ENCODE measurements at places on chromosomes 6 and 20.

GRCh38 chr20:20012541-20012940 is 4.6 kb upstream of the NAA20 start:
- no peak for DNase-seq

- DNase-seq = no peak
Measured at GRCh38 chr20:44656448-44656847, 4.9 kb upstream of the ADA start.

GRCh38 chr6:153207617-153208016 is 76.5 kb upstream of the RGS17 start:
- DNase-seq = no peak

DNA sequence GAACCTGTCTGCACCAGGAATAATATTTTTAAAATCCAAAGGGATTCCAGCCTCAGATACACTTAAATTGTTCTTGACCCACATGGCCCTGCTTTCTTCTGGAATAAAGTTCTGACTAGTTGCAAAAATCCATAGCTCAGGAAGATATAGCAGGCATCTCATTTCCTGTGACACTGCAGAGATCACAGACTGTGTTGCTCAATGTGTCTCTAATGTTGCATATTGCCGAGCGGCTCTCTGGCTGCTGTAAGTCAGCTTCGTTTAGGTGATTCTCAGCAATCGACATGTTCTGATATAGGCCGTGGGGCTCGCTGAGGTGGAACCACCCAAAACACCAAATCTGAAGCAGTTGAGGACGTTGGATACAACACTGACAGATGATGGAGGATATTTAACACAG is 498.3 kb upstream of the AGPAT4 start:
- no peak for DNase-seq

DNA sequence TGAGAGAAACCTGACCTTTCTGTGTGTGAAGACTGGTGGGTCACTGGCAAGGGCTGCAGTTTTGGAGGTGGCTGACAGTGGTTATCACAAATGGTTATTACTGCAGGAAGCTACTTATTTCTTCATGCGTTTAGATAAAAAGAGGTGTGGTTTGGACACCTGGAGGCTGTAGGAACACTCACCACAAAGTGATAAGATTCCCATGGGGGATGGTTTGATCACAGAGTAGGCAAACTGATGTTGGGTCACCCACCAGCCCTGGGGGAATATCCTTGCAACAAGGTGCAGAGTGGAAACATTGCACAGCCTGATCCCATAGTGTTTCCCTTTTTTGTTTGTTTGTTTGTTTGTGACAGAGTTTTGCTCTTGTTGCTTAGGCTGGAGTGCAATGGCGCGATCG is 33.9 kb upstream of the RNGTT start:
- DNase-seq = no peak

DNA sequence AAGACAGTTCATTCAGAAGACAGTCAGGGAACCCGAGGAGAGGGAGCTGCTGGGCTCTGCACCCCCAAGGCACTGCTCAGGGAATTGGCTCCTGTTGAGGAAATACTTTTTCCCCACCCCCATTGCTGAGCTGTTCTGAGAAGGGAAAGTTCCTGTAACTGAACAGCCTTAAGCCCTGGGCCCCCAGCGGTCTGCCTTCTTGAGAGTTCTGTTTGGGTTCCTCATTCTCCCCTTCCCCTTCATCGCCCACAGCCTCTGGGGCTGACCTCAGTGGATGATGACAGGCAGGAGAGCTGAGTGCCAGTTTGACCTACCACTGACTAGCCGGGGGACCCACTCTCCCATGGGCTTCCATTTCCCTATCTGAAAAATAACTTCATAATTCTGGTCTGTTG is 10.7 kb downstream of the HCK start:
- peak; percentile 57 for DNase-seq

DNA sequence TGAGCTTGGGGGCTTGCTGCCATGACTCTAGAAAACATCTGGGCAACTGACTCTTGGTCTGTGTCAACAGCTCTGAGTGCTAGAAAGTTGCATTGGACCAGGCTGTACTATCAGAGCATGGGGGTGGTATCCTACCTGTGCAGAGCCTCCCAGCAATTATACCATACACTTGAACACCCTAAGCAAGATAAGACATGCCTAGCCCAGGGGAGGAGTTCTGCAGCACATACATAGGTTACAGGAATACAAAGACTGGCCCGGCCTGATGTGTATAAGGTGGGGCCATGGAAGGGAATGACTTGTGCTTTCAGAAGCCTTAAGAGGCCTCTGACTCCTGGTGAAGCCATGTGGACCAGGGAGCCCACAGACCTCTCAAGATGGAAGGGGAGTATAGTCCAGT is 11.4 kb upstream of the MOCS1 start:
- DNase-seq = no peak

DNA sequence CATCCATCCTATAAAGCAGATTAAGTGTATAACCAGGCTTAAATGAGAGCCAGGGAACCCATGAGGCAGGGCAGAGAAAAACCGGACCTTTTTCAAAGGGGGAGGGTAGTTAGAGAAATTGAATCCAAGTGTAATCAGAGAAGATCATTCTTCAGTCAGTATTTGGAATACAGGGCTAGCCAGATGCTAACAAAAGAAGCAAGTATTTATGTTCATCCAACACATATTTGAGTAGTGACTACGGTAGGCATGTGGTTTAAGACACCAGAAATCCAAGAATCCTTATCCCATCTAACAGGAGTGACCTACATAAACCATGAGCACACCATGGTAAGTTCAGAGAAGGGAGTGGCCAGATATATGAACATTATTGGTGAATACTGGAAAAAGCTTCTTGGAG is 46.8 kb upstream of the FAM83C start:
- DNase-seq = no peak

DNA sequence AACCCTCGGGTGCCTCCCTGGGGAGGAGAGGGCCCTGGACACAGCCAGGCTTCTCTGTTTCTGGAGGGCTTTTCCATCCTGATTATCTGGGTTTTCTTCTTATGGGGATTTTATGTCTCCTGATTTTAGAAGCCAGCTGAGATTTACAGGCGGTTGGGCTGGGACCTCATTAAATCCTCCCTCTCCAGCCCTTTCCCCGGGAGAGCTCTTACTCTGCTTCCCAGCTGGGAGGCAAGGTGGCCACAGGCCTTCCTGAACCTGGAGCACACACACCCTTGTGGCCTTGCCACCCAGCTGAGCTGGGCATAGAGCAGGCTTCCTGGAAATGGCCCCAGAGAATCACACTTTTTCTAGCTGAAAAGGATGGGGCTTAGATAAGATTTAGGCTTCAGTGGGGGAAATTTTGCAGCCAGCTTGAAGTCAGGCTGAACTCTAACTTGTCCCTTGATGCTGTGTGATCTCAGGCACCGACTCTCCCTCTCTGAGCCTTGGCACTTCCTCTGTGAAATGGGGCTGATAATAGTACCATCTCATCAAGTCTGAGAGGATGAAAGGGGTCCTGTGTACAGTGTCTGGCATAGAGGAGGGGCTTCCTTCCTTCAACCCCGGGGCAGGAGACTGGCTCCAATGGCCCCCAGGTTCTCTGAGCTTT is 16.6 kb downstream of the VSTM2L start:
- no peak for DNase-seq

GRCh38 chr20:62891111-62891510 is 29.5 kb upstream of the TCFL5 start:
- DNase-seq = no peak

DNA sequence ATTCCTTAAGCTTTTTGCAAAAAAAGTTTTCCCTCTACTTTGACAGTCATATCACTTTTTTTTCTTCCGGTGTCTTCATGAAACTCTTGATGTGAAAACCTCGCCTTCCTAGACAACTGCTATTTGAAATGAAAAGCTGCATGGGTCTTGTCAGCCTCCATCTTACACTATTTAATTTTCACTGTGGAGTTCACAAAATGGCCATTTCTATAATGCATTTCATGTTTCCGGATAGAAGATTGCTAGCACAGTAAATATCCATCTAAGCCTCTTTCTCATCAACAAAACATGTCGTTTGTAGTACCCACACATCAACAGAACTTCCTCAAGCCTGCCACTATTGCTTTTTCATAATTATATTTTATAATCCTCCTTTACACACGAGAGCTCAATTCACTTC is 204.9 kb upstream of the ID4 start:
- DNase-seq = no peak

- DNase-seq = peak; percentile 64
Measured at GRCh38 chr6:43570876-43571441, 4.9 kb downstream of the XPO5 start.

DNA sequence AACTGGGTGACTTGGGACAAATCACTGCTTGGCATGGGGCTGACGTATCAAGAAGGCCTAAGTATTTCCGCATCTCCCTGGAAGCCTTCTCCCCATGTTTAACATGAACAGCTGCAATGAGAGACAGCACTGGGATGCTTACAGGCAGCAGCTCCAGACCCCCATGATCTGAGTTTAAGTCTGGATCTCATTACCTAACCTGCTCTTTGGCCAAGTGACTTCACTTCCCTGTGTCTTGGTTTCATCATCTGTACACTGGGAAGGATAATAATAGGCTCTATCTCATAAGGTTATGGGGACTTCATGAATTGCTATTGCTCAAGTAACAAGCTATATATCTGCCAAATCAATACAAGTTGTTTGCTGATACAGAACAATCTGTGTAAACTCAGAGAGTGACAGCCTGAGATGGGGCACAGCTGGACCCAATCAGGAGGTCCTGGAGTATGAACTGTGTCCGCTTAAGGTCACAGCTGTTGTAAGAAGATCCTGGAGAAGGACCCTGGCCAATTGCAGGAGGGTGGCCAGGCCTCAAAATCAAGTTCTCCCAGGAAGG is 56.0 kb downstream of the TGM2 start:
- no peak for DNase-seq

DNA sequence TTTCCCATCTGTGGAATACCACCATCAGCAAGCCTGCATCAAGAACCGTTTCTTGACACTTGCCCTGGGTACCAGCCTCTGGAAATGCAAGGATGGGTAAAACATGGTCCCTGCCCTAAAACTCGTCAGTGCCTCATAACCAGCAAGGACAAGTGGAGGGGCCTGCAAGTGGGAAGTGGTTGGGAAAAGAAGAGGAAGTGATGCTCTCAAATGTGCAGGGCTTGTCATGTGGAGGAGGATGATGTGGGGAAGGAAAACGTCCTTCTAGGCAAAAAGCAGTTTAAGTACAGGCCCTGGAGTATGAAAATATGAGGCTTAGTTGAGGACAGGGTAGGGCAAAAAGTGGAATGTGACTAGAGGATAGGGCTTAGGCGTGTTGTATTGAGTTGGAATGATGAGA is 19.0 kb downstream of the RREB1 start:
- no peak for DNase-seq

DNA sequence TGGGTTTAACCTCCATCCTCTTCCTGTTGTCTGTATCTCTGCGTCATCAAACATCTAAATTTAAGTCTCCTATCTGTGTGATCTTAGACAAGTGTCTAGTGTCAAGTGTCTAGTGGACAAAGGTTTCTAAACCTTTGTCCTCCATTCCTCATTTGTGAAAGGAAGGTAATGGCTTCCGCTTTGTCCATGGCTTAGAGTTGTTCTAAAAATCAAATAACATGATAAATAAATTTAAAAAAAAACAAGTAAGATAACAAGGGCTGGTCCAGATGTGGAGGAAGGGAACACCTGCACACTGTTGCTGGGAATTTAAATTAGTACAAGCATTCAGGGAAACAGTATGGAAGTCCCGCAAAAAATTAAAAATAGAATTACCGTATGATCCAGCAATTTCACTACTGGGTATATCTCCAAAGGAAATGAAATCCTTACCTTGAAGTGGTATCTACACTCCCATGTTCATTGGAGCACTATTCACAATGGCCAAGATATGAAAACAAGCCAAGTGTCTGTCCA is 17.6 kb upstream of the SERPINB1 start:
- DNase-seq = no peak

- no peak for DNase-seq
Measured at GRCh38 chr6:98586163-98586562, 248.2 kb upstream of the POU3F2 start.

GRCh38 chr20:21527908-21528307 is 14.0 kb upstream of the NKX2-2 start:
- DNase-seq = no peak

- no peak for DNase-seq
Measured at GRCh38 chr6:30615958-30616810, 859 bp downstream of the PPP1R10 start.

DNA sequence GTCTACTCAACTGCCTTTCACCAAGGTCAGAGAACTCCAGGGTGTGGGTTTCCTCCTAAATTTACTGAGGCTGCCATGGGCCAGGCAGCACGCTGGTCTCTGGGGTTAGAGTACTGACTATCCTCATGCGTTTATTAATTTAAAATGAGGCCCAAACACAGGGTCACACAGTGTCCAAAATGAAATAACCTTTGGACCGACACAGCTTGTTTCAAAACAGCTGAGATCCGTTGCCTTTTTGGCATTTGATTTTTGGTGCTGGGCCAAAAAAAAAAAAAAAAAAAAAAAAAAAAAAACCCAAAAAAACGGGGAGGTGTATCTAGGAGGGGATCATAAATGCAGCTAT is 14.6 kb upstream of the TOX2 start:
- no peak for DNase-seq

- DNase-seq = no peak
Measured at GRCh38 chr6:5554226-5554625, 292.9 kb downstream of the FARS2 start.

DNA sequence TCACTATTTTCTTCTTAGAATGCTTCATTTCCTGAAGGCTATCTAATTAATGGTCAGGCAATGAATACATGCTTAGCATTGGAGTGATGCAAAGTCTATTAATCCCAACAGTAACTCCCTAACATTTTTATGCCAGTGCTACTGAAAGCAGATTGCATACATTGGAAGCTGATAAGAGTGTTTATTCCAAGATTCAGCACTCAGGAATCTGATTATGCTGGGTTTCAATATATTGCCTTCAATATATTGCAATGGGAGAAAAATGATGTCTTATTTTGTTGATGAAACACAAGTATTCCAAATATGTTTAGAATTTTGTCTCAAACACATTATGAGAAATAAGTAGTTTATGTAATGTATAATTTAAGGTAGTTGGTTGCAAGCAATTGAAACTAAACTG is 26.7 kb upstream of the TRDN start:
- DNase-seq = no peak

Data from GM13976 (cell line).